ENCODE measurements at places on chromosomes 4 and X.

DNA sequence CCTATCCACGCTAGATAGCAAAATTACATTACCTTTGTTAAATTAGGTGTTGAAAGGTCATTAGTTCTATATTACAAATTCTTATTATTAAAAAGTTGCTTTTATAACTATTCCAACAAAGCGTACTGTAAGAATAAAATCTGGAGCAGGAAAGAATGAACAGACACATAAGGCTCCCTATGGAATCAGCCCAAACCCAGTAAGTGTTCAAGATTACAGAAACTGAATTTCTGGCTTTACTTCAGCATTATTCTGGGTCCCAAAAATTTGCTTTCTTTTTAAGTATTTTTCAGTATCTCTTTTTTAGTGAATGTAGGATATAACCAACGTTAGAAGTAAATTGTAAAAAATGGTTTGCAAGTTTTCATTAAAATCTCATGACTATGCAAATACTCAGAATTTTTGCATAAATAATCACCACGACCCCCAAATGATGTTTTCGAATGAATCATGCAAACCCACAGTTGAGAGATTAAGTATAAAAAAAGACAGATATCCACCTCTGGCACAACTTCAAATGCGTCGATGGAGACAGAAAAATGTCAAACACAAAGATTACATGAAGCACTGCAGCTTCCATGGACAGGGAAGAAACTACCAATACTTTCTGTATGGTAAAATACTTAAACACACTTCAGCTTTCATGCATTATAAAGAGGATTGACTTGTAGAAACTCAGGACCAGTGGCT, 238.5 kb downstream of the RASL11B start:
- no peak for DNase-seq

GRCh38 chr4:113406723-113407016, 354.9 kb downstream of the CAMK2D start:
- no peak for DNase-seq

- DNase-seq = no peak
These were observed 86.2 kb upstream of the PCDH10 start for GRCh38 chr4:133062851-133063250.

- DNase-seq = no peak
These were observed 207.9 kb upstream of the FAT1 start for GRCh38 chr4:186931519-186931918.

GRCh38 chrX:12162420-12162819, 24.1 kb downstream of the FRMPD4 start:
- no peak for DNase-seq

- DNase-seq = no peak
These were observed 114.6 kb downstream of the CPZ start for GRCh38 chr4:8707045-8707781.

GRCh38 chr4:55348466-55348865, 2.4 kb downstream of the SRD5A3 start:
- DNase-seq = no peak

- DNase-seq = no peak
These were observed 24.1 kb downstream of the PHEX start for GRCh38 chrX:22056235-22056634.

GRCh38 chr4:158236304-158237030, 26.2 kb downstream of the TMEM144 start:
- no peak for DNase-seq

DNA sequence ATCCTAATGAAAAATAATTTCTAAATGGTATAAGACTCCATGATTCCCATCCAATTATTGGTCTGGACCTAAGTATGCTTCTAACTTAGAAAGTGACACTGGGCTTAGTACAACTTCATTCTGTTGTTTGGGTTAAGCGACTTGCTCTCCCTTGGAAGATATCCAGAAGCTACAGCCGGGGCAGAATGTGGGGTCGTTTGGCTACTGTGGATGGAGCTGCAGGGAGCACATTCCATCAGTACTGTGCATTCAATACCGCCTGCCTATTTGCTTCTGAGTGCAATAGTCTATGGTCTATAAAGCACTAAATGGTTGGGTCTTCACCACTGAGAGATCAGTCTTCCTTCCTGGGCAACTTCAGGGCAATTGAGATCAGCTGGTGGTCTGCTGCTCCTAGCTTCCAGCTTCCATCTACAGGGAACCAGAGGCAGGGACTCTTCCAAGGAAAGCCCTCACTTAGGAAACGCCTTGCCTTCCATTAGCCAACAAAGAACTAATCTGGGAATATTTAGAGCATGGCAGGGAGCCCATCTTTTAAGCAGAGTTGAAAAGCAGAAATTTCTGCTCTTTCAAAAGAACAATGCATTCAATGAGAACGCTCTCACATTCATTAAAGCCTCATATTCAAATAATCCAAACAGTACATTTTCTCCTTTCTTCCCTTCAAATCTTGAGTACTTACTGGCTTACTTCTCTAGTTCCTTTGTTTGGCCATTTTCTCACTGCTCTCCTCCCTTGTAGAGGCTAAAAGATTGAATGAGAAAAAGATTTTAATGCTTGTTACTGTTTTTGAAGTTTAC, 1049.9 kb upstream of the TENM3 start:
- DNase-seq = no peak

All from GF-D8 (cell line).